ENCODE measurements at places on chromosomes 1 and 21.

DNA sequence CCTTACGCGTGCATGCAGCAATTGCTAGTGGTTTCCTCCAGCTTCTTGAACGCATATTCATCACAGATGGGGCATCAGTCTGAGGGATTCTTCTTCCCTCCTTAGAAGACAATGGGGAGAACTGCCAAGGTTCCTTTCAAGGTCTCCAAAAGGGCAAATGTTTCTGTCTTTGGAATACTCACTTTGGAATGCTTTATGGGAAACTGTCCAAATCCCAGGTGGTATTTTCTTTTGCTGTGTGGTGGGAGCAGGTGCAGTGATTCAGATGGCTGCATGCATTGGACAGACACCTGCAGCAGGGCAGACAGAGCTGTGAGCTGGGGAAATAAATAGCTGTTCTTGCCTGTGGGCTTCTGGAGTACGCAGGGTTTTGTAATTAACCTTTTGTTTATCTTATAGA is 40.5 kb downstream of the URB2 start:
- no peak for DNase-seq

DNA sequence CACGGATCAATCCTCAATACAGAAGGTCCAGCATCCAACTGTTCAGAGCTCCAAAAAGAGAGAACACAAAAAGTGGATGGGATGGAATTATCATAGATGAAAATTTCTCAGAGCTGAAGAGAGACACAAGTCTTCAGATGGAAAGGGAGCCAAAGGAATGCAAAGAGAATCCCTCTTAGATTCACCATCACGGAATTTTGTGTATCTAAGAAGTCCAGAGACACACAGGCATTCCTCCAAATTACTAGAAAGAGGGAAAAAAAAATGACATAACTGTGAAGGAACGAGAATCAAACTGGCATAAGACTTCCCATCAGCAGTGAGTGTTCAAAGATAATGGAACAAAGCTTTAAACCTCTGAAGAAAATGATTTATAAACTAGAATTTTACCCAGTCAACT is 101.2 kb downstream of the ZSCAN20 start:
- DNase-seq, result no peak

DNA sequence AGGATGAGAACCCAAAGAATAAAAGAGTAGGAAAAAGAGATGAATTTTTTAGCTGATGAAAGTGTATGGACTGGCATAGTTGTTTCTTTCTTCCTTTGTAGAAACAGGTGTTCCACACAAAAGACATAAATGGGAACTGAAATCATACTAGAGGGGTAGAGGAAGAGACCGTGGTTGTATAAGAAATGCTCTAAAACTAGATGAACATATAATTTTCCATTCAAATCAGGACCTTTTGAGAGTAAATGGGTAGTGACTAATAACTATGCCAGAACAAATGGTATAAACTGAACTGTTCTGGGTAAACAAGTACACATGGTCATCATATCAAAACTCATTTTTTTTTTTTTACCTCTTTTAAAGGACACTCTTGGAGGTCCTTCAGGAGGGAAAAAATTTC is 344.2 kb downstream of the VAV3 start:
- no peak for DNase-seq

GRCh38 chr1:25503551-25504426 is 39.6 kb upstream of the LDLRAP1 start:
- DNase-seq, result peak; percentile 41

- no peak for DNase-seq
Observed at GRCh38 chr1:19433719-19433998, 51.7 kb downstream of the CAPZB start.

- no peak for DNase-seq
Observed at GRCh38 chr1:226195144-226195543, 8.6 kb upstream of the ACBD3 start.

GRCh38 chr1:157117527-157118057 is 18.0 kb upstream of the ETV3L start:
- DNase-seq, result no peak

DNA sequence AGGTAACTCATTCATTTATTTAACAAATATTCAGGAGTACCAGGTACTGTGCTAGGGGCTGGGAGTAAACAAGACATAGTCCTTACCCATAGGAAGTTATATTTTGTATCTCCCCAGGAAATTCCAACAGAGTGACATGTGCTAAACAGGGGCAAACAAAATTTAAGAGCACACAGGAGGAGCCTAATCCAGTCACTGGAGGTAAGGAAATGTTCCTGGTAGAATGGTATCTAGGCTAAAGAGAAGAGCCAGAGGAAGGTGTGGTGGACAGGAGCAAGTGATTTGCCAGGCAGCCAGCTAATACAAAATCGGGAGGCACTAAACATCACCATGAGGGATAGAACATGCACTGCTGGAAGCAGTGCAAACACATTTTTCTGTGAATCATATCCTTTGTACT is 10.4 kb downstream of the TEX38 start:
- DNase-seq, result no peak

DNA sequence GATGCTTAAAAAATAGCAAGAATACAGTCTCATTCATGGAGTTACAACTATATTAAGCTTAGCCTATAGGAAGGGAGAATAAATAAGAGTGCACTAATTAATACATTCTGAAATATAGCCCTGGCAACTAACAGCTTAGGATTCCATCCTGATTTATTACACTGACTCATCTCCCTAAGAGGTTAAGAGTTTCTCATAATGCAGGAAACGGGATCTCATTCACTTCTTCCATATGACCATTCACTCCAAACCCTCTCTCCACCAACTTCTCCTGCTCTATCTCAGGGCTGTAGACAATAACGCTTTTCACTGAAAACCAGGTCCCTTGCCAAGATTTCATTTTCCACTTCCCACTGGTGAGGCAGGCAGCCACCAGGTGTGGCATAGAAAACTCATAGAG is 168.5 kb upstream of the PLD5 start:
- no peak for DNase-seq

DNA sequence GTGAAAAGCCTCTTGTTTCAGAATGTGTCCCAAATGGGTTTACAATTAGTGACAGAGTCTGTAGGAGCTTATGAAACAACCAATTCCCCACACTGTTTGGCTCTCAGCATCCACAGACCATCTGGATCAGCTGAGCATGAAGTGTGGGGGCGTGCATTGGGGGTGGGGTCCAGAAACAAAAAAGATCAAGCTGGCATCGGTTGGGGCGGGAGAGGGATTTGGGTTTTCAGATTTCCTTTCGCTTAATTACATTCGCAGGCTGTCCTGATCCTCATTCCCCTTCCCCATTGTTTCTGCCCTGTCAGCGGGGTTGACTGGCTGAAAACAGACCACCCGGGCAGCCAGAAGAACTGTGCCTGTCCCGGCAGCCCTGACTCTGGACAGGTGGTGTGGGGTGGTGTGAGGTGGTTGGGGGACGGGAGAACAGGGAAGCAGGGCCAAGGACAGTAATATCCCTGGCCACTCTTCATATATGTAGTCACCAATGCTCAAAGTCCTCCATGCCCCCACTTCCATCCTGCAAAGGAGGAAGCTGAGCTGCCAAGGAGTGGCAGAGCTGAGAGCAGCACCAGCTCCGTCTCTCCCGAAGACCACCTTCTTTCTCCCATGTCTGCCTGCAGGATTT is 92.0 kb downstream of the IER5 start:
- no peak for DNase-seq

DNA sequence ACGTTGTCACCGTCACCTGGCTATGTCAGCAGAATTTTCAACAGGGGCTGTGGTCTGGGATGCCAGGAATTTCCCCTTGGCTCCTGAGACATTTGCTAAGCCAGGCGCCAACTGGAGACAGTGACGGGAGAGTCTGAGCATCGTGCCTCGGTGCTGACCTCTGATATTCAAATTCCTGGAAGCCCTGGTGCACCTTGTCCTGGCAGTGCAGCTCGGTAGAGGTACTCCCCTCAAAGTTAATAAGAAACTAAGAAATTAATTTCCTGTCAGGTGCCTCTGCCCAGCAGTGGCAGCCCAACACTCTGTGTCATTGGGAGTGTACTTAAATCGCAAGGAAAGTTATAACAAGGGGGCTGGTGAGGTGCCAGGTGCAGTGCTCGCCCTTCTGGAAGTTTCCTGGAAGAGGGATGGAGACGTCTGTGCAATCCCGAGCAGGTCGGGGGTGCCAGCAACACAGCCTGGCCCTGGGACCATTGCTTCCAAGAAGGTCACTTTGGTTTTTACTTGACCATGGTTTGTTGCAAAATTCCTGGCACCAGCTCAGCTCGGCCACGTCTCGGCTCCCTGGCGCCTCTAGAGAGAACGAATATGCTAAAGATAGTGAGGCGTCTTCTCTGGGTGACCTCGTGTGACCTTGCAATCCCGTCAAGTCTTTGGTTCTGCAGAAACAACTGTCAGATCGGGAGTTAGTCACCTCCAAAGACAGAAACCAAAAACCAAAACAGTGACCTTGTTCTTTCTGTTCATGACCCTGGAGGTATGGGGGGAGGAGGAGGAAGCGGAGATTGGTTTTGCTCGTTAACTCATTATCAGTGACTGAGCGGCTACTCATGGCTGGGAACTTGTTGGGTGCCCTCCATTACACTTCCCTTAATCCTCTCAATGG is 149.5 kb upstream of the VAMP3 start:
- DNase-seq, result no peak

DNA sequence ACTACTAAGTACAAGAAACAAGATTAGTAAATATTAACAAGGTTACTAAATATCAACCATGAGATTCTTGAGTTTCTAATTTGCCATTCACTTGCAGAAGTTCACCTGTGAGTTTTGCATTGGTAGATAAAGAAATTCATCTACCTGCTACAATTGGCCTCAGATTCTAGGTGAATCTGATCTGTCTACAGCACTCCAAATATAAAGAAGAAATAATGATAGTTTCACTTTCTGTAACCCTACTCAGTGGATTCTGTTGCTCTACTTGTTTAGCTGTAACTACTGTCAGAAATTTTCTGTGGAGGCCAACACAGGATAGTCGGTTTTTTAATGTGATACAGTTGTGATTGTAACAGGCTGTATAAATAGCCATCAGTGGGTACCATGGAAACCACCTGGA is 118.6 kb downstream of the NR5A2 start:
- DNase-seq, result no peak

- no peak for DNase-seq
Observed at GRCh38 chr1:103790172-103790571, 40.5 kb downstream of the AMY1C start.

DNA sequence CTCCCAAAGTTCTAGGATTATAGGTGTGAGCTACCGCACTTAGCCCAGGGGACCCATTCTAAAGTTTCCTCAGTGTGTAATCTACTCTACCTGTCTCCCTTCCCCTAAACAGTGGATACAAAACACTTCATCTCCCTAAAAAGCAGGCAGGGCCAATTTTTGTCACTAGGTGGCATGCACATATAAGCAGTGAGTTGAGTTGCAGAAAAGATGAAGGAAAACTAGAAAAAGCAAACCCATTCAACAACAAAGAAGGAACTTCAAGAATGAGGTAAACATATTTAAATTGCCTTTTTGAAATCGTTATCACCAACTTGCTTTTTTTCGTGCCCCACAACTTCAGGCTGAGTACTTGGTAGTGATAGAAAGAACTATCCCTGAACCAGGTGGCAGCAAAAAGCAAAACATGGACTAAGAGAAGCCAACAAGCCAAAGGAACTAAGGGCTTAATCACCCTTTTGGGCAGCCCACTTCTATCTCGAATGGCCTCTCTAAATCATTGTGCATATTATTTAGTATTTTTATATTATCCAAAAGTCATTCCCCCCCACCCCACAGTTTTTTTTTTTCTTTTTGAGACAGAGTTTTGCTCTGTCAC is 19.7 kb upstream of the ALDH9A1 start:
- DNase-seq, result no peak

DNA sequence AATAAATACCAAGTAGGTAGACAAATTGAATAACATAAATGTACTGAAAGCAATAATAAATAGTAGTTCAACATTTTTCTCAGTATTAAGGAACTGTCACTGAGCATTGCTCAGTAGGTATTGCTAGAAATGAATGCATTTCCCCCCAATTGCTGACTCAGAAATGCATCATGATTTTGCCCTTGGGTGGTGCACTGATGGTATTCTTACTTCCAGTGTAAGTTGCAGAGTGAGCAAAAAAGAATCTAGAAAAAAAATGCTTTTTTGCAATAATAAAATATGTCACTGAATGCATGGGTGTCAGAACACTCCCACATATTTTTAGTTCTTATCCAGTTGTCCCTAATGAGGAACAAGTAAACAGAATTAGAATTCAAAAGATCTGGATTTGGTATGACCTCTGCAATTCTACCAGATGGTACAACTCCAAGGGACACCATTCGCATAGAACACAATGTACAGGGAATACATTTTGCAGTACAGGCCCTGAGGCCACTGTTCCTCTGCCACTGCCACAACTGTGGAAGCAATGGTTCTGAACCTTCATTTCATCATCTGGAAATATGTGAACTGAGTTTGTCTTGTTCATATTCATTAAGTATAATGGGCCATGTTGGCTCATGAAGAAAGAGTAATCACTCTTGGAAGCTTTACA is 78.0 kb downstream of the ATP6V1G3 start:
- no peak for DNase-seq

GRCh38 chr1:226953175-226953800 is 13.2 kb downstream of the COQ8A start:
- no peak for DNase-seq

GRCh38 chr1:160801836-160802580 is 6.0 kb downstream of the LY9 start:
- DNase-seq, result no peak

DNA sequence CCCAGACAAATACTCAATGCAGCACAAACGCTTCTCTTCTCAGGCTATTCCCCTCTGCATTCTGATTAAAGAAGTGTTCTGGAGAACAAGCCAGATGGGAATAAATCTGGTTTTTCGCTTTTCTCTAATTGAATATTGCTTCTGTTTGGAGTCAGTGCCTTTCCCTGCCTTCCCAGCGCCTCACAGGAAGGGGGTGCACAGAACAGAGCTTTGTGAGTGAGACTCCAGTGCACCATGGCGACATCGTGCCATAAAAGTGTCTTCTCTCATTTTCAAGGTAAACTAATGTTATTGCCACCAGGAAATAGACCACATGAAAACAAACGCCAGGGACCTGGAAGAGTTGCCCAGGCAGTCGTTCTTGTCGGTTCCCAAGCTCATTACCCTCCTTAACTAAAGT is 43.6 kb upstream of the SLC45A1 start:
- DNase-seq, result no peak

- no peak for DNase-seq
Observed at GRCh38 chr1:26203642-26204318, 13.4 kb downstream of the CATSPER4 start.

- DNase-seq, result no peak
Observed at GRCh38 chr1:179128520-179128919, 46.6 kb downstream of the TOR3A start.

DNA sequence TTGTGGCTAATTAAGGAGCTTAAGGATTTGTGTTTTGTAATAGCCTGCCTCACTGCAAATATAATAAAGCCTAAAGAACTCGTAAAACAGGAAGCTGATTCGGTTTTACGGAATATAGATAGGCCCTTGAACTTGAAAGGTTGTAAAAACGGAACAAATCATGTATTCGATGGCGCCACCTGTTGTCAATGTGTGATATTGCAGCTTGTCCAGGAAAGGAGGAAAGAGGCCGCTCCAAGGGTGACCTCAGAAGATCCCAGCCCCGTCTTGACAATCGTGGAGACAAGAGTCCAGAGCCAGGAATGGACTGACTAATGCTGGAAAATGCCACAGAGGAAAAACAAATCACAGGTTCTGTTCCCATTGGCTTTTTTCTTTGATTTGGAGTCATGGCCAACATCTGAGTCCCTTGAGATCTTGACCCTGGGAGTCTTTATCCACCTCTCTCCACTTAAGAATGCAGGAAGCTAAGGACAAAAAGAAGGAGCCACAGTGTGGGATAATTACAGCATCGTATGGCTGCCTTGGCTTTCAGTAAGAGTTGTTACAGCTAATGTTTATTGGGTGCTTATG is 7.0 kb upstream of the IGSF21 start:
- DNase-seq, result no peak

All from activated CD8-positive, alpha-beta memory T cell treated with anti-CD3 and anti-CD28 coated beads for 4 hours (primary cell).